Gastroesophageal sphincter (tissue), 4 donors: ENCODE measurements at places on chromosomes 5 and 9.

- H3K4me1 ChIP-seq = no peaks in the 10 kb centered on the region
- H3K4me3 ChIP-seq = no peak overlapping the region
- H3K27me3 ChIP-seq = no peaks in the 10 kb centered on the region
- no peaks in the 10 kb centered on the region for H3K36me3 ChIP-seq
- H3K27ac ChIP-seq = no peak overlapping the region
- no peak for ATAC-seq
Measured at GRCh38 chr9:118650417-118650816, 718.8 kb downstream of the BRINP1 start.

GRCh38 chr9:126927419-126927818 lies 12.8 kb downstream of the RALGPS1 start:
- H3K27me3 ChIP-seq = no peaks in the 10 kb centered on the region
- no peak overlapping the region for H3K27ac ChIP-seq
- H3K36me3 ChIP-seq = no peaks in the 10 kb centered on the region
- no peak for ATAC-seq
- H3K4me1 ChIP-seq = no peaks in the 10 kb centered on the region

- peaks cover 8% of the 10 kb centered on the region for H3K4me1 ChIP-seq
- H3K27me3 ChIP-seq = no peaks in the 10 kb centered on the region
- H3K36me3 ChIP-seq = no peaks in the 10 kb centered on the region
- no peak overlapping the region for H3K27ac ChIP-seq
- no peak for ATAC-seq
Measured at GRCh38 chr9:21153336-21154017, 11.8 kb upstream of the IFNW1 start.

GRCh38 chr5:67476531-67476930 lies 279.9 kb upstream of the CD180 start:
- H3K36me3 ChIP-seq = no peaks in the 10 kb centered on the region
- peaks cover 4% of the 10 kb centered on the region for H3K4me1 ChIP-seq
- no peak for ATAC-seq
- H3K27ac ChIP-seq = peak overlapping the region; percentile 78
- H3K27me3 ChIP-seq = no peaks in the 10 kb centered on the region
- H3K4me3 ChIP-seq = no peak overlapping the region

DNA sequence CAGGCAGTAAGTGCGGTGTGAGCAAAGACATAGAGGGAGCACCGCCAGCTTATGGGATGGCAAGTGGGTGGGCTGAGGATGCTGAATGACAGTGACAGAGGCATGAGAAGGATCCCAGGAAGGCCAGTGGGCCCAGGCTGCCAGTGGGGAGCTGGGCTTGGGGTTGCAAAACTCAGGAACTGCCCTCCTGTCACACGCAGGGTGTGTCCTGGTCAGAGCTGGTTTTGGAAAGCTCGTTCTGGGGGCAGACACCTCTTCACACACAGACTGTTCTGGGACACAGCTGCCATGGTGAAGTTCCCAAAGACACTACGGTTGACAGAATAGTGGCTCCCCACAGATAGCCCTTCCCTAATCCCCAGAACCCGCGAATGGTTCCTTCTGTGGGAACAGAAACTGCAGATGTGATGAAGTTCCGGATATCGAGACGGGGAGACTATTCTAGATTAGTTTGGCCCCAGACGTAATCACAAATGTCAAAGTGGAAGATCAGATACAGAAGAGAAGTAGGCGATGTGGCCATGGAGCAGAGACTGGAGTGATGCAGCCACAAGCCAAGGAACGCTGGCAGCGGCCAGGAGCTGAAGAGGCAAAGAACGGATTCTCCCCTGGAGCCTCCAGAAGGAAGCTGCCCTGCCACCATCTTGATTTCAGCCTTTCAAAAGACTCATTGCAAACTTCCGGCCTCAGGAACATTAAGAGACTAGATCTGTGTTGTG lies 159.0 kb downstream of the COL23A1 start:
- H3K36me3 ChIP-seq = no peaks in the 10 kb centered on the region
- ATAC-seq = no peak
- H3K27ac ChIP-seq = no peak overlapping the region

DNA sequence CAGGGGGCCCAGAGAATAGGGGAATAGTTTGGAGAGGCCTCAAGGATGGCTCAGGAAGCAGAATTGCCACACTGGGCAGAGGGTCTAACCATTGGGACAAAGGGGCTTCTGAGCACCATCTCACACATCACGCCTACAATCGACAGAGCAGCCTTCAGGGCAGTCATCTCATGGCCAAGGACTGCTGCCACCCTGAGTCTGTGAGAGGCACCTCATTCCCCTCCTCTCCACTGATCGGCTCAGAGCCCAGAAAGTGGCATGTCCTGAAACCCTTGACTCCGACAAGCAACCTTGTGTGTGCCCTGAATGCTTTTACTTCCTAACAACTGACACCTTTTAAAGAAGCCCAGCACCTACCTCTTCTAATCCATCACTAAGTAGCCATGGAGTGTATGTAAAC lies 128.9 kb upstream of the PTPN3 start:
- no peak overlapping the region for H3K4me3 ChIP-seq
- no peaks in the 10 kb centered on the region for H3K36me3 ChIP-seq
- no peak overlapping the region for H3K27ac ChIP-seq
- ATAC-seq = no peak
- no peaks in the 10 kb centered on the region for H3K4me1 ChIP-seq

GRCh38 chr5:71454913-71455312 lies 538 bp upstream of the BDP1 start:
- peak overlapping the region; percentile 58 for H3K4me3 ChIP-seq
- H3K36me3 ChIP-seq = peaks cover 15% of the 10 kb centered on the region
- peaks cover 3% of the 10 kb centered on the region for H3K4me1 ChIP-seq
- no peak for ATAC-seq
- H3K27ac ChIP-seq = peak overlapping the region; percentile 95

GRCh38 chr9:76135902-76136301 lies 245.4 kb downstream of the PCSK5 start:
- no peak overlapping the region for H3K4me3 ChIP-seq
- no peaks in the 10 kb centered on the region for H3K27me3 ChIP-seq

DNA sequence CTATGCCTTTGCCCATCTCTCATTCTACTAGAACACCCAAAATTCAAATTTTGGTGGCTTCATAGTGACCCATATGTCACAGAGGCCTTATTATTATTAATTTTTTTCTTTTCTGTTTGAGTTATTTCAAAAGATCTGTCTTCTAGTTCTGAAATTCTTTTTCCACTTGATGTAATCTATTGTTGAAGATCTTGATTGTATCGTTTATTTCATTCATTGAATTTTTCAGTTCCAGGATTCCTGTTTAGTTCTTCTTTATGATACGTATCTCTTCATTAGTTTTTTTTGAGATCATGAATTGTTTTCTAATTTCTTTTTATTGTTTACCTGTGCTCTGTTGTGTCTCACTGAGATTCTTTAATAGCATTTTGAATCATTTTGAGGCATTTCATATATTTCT lies 24.6 kb upstream of the APBA1 start:
- ATAC-seq = no peak
- no peaks in the 10 kb centered on the region for H3K27me3 ChIP-seq
- no peak overlapping the region for H3K27ac ChIP-seq
- no peaks in the 10 kb centered on the region for H3K4me1 ChIP-seq
- H3K36me3 ChIP-seq = no peaks in the 10 kb centered on the region
- H3K4me3 ChIP-seq = no peak overlapping the region

GRCh38 chr9:94909250-94909894 lies 182.9 kb downstream of the AOPEP start:
- ATAC-seq = no peak
- no peak overlapping the region for H3K4me3 ChIP-seq
- H3K27me3 ChIP-seq = no peaks in the 10 kb centered on the region
- H3K27ac ChIP-seq = no peak overlapping the region
- no peaks in the 10 kb centered on the region for H3K36me3 ChIP-seq

DNA sequence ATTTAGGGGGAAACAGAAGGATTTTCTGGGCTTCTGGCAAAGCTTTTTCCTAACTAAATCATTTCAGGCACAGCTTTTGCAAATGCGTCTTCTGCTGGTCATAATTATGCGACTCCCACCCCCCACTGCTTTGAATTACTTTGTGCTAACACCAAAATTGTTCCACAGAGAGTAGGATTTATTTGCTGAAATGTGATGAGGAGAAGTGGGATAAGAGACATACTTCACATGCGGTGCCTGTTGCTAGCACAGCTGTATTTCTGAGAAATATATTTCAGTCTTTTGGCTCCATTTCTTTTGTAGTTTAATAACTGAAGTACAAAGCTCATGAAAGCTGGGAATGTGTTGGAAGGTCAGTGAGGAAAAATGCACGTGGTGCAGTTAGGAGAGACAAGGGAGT lies 83.2 kb upstream of the TAS2R1 start:
- peaks cover 5% of the 10 kb centered on the region for H3K27me3 ChIP-seq
- no peaks in the 10 kb centered on the region for H3K4me1 ChIP-seq
- no peak overlapping the region for H3K4me3 ChIP-seq
- no peaks in the 10 kb centered on the region for H3K36me3 ChIP-seq

GRCh38 chr5:158621391-158621790 lies 478.3 kb downstream of the EBF1 start:
- no peaks in the 10 kb centered on the region for H3K27me3 ChIP-seq
- no peak for ATAC-seq
- peaks cover 6% of the 10 kb centered on the region for H3K4me1 ChIP-seq
- no peak overlapping the region for H3K27ac ChIP-seq
- no peaks in the 10 kb centered on the region for H3K36me3 ChIP-seq

- no peaks in the 10 kb centered on the region for H3K36me3 ChIP-seq
- H3K4me3 ChIP-seq = no peak overlapping the region
- ATAC-seq = no peak
- H3K4me1 ChIP-seq = peaks cover 5% of the 10 kb centered on the region
Measured at GRCh38 chr5:142630927-142631539, 54.9 kb downstream of the FGF1 start.

- peaks cover 34% of the 10 kb centered on the region for H3K4me1 ChIP-seq
- H3K27me3 ChIP-seq = no peaks in the 10 kb centered on the region
- no peak overlapping the region for H3K4me3 ChIP-seq
- ATAC-seq = no peak
- no peaks in the 10 kb centered on the region for H3K36me3 ChIP-seq
Measured at GRCh38 chr9:128550770-128551656, 1.4 kb upstream of the SPTAN1 start.

DNA sequence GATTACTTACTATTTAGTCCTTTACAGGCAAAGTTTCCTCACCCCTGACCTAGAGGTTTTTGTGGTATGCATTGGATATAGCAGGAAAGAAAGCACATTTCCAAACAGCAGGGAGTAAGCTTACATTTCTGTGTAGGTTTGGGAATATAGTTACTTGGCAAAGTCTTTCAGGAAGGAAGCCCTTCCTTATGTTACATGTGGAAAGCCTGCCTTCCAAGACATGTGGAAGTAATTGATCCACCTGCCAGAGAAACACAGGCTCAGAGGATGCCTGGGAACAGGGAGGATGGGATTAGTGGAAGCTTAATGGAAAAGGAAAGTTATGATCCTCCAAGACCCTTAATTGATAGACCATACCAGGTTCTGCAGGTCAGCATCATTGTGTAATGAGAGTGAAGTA lies 87.3 kb upstream of the PPP1R2B start:
- H3K36me3 ChIP-seq = peaks cover 30% of the 10 kb centered on the region
- no peaks in the 10 kb centered on the region for H3K4me1 ChIP-seq
- H3K27ac ChIP-seq = no peak overlapping the region
- no peak overlapping the region for H3K4me3 ChIP-seq
- ATAC-seq = no peak

DNA sequence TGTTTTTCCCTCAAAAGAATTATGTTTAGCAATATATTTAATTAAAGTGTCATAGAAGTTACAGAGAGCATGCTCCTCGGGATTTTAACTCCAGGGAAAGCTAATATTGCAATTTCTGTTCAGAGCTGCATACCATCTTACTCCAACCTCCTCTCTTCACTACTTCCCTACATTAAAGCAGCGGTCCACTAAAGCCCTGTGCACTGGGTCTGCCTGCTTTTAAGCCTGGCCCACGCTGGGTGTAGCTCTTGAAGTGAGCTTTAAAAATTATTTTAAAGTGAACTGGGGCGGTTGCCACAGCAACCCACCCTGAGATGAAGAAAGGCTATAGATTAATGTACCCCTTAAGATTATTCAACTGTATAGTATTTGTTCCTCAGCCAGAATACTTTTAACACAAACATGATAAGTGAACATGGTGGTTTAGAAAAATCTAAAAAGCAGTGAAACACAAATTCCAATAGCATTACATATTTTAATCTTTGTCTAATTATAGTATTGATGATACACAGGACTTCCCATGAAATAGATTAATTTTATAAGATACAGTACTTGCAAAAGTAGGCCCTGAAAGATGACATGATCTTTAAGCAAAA lies 3.9 kb upstream of the MEF2C start:
- H3K4me3 ChIP-seq = peak overlapping the region; percentile 27
- H3K27ac ChIP-seq = peak overlapping the region; percentile 96
- H3K27me3 ChIP-seq = no peaks in the 10 kb centered on the region
- no peaks in the 10 kb centered on the region for H3K36me3 ChIP-seq
- ATAC-seq = no peak
- no peaks in the 10 kb centered on the region for H3K4me1 ChIP-seq

- no peak for ATAC-seq
- no peaks in the 10 kb centered on the region for H3K27me3 ChIP-seq
- peaks cover 19% of the 10 kb centered on the region for H3K4me1 ChIP-seq
Measured at GRCh38 chr9:107144475-107144874, 138.6 kb upstream of the RAD23B start.

DNA sequence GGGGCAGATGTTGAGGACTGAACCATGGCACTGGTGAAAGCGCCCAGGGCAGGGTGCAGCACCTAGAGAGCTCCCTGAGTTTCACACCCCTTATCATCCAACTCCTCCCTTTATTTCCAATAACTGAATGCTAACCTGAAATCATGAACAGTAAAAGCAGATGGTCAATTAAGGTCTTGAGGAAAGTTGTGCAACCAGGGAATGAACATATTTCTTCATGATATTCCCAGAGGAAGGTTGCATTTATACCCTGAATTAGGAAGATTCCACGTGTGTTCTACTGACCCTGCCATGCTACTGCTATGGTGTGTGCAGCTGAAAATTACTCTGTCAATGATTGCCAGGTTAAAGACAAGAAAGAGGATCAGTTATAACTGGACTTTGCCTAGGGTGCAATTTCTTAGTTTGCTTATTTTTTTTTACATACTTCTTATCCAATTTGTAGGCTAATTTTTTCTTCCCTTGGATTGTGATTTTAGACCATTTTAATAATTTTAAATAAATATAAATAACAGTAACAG lies 319.8 kb downstream of the SEMA5A start:
- H3K27ac ChIP-seq = no peak overlapping the region
- no peaks in the 10 kb centered on the region for H3K36me3 ChIP-seq
- no peak overlapping the region for H3K4me3 ChIP-seq
- H3K27me3 ChIP-seq = no peaks in the 10 kb centered on the region

DNA sequence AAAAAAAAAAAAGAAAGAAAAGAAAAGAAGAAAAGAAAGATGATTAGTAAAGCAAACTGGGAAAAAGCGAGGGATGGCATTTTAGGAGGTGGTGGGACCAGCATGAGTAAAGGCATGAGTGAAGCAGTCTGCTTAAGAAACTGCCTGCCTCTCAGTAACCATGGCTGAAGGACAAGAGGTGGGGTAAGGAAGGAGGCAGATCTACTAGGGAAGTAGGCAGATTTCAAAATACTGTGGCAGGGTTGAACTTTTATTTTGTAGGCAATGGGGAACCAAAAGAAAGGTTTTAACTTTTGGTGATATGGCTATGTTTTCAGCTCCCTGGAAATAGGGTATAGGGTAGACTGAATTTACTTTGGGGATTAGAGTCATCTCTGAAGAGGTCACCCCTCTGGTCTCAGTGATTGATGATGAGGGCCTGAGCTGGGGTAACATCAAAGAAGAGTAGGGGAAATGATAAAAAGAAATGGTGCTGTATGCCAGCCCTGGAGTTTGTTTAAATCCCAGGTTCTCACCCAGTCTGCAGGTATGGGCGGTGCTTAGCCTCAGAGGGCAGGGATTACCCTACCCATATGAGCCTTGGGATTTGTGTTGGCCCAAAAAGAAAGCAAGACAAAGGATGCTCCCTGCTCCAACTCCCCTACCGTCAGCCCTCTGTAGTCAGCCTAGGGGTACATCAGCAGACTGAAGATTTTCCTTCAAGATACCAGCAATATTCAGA lies 316.2 kb downstream of the CWC27 start:
- H3K4me1 ChIP-seq = no peaks in the 10 kb centered on the region
- H3K27me3 ChIP-seq = no peaks in the 10 kb centered on the region
- H3K36me3 ChIP-seq = no peaks in the 10 kb centered on the region
